Hematopoietic multipotent progenitor cell treated with erythropoietin and hydrocortisone succinate and interleukin-3 and kit ligand, for 6 days (in vitro differentiated cells): ENCODE measurements at places on chromosomes 6 and 20.
A peak's percentile ranks its signal among the peaks of the same experiment; 100 is the strongest.

GRCh38 chr20:5657190-5657875 is 92.9 kb upstream of the SHLD1 start:
- no peak for DNase-seq

DNA sequence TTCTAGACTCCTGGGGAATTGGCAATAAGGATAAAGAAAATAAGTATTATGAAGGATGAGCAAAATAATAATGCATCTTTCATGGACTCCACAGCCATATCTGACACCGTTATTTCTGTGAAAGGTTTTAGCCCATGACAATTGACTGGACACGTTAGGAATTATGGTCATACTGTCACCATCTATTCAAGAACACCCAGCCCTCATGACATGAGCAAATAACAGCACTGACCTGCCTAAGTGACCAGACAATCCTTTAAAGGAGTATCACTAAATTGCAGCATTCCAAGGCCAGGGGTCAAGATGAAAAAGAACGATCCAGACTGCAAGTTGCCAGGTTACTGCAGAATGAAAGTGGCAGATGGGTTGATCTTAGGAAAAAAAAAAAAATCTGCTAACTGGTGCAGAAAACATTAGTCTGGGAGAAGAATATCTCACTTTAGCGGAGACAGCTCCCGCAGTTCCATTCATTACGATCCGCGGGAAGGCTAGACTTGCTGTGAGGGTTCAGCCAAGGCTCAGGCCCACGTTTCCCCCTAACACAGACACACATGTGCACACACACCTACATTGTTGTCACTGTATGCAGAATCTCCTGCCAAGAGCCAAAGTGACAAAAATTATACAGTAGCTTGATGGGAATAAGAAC is 237.7 kb upstream of the AGPAT4 start:
- DNase-seq: no peak

GRCh38 chr20:46118481-46119020 is 437 bp downstream of the CD40 start:
- DNase-seq: peak; percentile 82

- no peak for DNase-seq
Measured at GRCh38 chr6:149456311-149457021, 28.3 kb downstream of the ZC3H12D start.

DNA sequence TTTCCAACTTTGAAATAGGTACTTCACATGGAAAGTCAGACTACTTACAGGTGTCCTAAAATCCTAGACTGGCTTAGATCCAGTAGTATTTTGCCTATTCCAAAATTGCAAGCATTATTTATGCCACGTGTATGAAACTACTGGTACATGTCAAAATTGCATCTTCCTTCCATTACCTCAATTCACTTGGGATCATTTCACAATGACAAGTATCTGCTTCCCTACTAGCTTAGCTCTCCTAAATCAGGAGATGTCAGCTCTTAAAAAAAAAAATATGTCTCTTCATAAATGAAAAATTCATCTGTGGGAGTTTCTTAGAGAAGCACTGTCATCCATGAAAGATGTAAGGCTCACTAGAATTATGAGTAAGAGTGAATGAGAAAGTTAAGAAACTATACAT is 466.6 kb upstream of the MANEA start:
- no peak for DNase-seq

DNA sequence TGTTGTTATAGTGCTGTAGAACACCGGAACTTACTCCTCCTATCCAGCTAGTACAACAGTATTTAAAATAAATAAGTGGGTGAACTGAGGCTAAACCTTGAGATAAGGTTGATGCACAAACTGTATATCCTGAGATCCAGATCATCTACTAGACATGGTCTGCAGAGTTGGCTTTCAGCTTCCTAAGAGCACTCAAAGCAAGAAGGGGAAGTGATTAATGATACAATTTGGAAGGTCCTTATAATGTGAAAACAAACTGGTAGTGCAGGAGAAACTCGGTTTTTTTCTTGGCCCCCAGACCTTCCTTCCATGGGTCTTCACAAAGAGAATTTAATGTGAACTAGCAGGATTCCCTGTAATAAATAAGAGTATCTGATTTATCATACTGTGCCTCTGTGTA is 27.4 kb upstream of the RREB1 start:
- DNase-seq: no peak

GRCh38 chr6:129105035-129105434 is 222.1 kb downstream of the LAMA2 start:
- DNase-seq: no peak

GRCh38 chr6:107571354-107571753 is 81.4 kb downstream of the SOBP start:
- DNase-seq: no peak

DNA sequence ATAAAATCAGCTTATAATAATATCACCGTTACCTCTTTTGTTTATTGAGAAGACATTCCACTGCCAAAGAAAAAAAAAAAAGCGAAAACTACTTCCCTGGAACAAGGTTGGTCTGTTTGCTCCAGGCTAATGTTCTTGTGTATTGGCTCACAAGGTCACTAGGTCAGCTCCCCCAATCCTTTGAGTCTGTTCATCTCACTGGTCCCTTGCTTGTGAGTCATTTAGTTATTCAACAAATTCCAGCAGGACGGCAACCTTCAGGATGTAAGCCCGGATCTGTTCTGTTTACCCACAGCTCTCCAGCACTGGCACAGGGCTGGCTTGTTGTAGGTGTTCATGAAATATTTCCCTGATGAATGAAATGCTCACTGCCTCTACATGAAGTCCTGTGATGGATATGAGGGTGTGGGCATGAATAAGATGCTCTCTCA is 3.3 kb downstream of the ARHGAP40 start:
- DNase-seq: no peak

DNA sequence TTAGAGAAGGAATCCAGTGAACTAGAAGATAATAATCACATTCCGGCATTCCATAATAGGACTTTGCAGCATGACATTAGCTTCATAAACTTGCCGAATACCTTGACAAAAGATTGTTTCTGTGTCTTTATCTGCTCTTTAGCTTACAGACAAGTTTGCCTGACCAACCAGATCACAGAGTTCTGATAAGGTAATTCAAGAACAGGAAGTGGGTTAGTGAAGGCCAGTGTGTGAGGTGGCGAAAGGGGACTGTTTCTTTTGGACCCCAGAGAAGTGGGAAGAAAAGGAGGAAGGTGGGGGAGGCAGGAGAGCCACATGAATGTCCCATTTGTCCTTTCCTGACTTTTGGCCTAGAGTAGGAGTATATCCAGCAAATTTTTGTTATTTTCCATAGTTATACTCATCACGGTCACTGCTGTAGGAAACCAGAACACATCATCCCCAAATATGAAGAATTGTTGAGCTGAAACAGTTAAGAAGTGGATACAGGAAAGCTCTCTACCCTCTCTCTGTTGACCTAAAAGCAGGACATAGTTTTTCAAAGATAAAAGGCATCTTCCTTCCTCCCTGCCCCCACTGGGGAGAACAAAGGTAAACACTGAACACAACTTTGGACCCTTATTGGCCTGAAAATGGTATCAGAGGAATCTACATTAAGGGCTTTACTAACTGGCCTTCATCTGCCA is 72.4 kb upstream of the TNFAIP3 start:
- peak; percentile 72 for DNase-seq

GRCh38 chr20:43408848-43409576 is 48.7 kb upstream of the SRSF6 start:
- DNase-seq: peak; percentile 29

- no peak for DNase-seq
Measured at GRCh38 chr6:104186831-104187230, 672.9 kb downstream of the HACE1 start.

GRCh38 chr20:1848373-1848772 is 46.8 kb upstream of the SIRPA start:
- no peak for DNase-seq

DNA sequence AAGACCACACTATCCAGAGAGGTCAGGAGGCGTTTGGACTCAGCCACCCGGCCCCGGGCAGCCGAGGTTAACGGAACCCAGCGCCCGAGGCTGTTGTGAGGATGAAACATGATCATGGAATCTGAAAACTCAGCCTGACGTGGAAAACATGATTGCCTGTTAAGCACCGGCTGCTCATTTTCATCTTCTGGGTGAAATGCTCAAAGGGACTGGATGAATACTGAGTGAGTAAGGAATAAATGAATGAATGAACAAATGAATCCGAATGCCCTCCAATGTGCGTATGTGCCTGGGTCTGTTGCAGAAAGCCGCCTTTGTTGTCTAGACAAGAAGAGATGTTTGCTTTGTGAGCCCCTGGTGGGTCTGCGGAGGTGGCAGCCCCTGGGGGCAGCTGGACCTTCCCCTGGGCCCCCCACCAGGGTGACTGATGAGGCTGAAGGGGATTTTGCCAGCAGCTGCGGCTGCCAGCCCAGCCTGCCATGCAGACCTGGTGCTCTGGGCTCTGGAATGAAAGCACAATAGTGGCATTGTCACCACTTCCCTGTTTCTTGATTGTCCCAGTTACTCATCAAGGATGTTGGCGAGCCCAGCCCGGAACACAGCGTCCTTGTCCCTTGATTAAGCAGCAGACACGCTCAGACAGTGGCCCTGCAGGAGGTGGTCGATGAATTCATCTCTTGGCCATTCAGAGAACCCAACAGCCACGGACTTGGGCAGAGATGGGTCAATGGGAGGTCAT is 211.1 kb downstream of the ANKRD60 start:
- DNase-seq: no peak

DNA sequence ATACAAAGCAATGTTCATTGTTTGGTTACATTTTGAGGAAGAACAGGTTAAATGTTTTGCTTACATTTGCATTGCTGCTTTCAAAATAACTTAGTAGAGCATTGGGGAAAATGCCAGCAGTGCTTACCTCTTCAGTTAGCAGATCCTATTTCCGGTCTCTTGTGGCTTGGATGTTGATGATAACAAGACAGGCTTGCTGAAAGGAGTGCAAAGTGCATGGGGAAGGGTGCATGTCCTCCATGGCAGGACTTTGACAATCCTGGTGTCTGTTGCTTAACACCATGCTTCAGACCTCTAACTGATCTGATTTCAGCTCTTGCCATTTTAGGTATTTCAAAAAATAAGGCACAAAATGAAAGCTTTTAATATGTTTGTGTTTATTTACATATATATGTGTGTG is 21.1 kb downstream of the TPD52L1 start:
- no peak for DNase-seq

GRCh38 chr6:35019171-35019570 is 122.0 kb downstream of the TCP11 start:
- no peak for DNase-seq

GRCh38 chr20:57137676-57138075 is 128.8 kb downstream of the BMP7 start:
- DNase-seq: no peak

- peak; percentile 93 for DNase-seq
Measured at GRCh38 chr6:149648148-149649145, at the start of gene KATNA1. Gene KATNA1 (minus strand): TSS chr6:149648714. CDS start chr6:149638547, 10,167 bp downstream.

DNA sequence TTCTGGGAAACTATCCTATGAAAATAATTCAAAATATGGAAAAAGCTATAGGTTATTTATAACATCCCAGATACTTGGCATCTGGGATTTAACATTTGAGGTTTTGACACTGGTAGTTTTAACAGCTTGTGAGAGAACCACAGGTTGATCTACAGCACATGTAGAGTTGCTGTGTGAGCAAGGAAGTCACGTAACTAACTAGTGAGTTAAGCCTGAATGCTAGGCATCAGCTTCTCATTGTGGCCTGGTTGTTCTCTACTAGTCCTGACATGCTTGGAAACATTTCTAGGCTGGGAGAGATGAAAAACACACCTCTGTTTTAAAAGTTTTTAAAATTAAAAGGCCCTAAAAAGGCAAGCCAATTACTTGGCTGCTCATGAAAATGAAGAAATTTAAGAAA is 28.2 kb downstream of the ESF1 start:
- no peak for DNase-seq

- no peak for DNase-seq
Measured at GRCh38 chr6:92710048-92710447, 709.3 kb downstream of the EPHA7 start.

GRCh38 chr20:59845472-59845871 is 88.0 kb downstream of the SYCP2 start:
- no peak for DNase-seq

DNA sequence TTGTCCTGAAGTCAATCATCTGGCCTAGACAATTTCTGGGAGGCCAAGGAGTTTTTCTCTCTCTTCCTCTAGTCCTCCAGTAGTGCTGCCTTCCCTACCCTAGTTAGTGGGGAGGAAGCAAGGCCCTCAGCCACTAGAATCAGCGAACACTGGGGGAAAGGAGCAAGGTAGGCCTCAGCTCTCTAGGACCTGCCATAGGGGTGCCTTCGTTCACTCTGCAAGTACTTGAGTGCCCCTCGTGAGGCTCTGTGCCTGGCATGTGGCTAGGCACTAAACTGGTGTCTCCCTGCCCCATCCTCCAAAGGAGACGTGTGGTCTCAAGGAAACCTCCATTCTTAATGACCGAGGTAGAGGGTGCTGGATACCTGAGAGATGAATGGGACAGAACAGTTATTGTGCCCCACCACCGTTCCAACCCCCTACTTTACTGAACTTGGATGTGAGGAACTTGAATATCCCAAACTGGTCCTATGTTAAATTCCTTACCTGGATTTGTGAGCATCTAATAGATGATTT is 1.1 kb downstream of the DEF6 start:
- peak; percentile 50 for DNase-seq

GRCh38 chr6:108966855-108967755 is 118.9 kb downstream of the ARMC2 start:
- DNase-seq: peak; percentile 76

GRCh38 chr6:53210811-53211210 is 62.2 kb upstream of the GCM1 start:
- no peak for DNase-seq

GRCh38 chr20:53608456-53609452 is 15.1 kb upstream of the ZNF217 start:
- DNase-seq: peak; percentile 46

DNA sequence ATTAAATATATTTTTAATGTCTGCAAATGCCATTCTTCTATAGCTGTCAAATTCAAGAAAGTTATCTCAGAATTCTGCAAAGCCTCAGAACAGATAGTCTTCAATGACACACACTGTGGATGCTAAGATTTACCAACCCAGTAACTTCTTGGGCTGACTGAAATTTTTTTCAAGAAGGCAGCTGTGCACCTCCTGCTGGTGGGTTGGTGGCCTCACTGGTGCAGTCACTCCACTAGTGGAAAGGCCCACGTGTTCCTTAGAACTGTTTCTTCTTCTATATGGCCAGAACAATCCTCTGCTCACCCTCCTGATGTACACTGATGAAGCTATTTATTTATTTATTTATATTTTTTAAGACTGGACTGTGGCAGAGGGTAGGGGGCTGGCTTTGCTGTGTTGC is 28.1 kb upstream of the MTCL3 start:
- peak; percentile 13 for DNase-seq

- DNase-seq: no peak
Measured at GRCh38 chr20:9809271-9809670, 29.6 kb downstream of the PAK5 start.

DNA sequence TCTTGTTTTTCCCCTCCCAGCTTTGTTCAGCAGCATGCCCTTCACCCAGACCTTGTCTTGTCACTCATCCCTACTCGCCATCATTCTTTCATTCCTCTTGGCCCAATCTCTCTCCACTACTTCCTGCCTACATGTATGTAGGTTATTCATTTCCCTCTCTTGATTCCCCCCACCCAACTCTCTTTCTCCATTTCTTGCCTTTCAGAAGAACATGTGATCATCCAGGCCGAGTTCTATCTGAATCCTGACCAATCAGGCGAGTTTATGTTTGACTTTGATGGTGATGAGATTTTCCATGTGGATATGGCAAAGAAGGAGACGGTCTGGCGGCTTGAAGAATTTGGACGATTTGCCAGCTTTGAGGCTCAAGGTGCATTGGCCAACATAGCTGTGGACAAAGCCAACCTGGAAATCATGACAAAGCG is 2.6 kb downstream of the HLA-DRA start:
- no peak for DNase-seq

GRCh38 chr6:25311331-25311840 is 32.2 kb downstream of the CARMIL1 start:
- no peak for DNase-seq
